Stimulated activated CD4-positive, alpha-beta T cell treated with anti-CD3 and anti-CD28 coated beads, TNF-alpha, amount 100 ng/mL, for 1 hour (primary cell): ENCODE measurements at places on chromosomes 13 and 19.

- no peak for DNase-seq
Observed at GRCh38 chr19:7512400-7512851, 3.5 kb upstream of the ZNF358 start.

- no peak for DNase-seq
Observed at GRCh38 chr19:48319647-48320541, 5.5 kb upstream of the EMP3 start.

DNA sequence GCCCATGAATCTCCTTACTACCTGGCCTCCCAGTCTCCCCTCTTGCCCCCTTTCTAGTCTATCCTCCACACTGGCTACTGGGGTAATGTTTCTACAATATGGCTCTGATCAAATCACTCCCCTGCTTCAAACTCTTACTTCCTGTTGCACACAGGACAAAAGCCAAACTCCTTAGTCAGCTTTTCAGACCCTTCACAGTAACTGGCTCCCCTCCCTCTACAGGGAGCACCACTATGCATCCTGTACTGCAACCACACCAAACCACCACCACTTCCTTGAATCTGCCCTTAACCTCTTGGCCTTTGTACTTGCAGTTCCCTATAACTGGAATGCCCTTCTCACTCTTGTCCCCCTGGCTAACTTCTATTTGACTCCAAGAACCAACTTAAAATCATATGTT is 32.2 kb downstream of the DEDD2 start:
- no peak for DNase-seq

GRCh38 chr19:42276284-42276683 is 7.2 kb downstream of the CIC start:
- no peak for DNase-seq

DNA sequence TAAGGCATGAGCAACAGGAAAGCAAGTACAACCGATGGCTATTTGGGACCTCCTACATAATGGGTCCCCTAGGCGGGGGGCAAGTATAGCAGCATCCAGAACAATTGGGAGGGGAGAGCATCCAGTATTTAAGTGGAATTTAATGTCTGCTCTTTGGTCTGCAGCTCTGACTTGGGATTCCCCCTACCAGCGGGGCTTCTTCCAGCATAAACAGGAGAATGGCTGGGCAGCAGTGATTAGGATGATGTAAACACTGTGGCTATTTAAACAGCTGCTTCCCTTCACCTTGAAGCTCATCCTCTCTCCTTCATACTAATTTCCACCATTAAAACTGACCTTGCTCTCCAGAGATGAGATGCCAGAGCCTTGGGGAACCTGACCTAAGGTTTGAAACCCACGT is 73.9 kb upstream of the OXGR1 start:
- DNase-seq: no peak

DNA sequence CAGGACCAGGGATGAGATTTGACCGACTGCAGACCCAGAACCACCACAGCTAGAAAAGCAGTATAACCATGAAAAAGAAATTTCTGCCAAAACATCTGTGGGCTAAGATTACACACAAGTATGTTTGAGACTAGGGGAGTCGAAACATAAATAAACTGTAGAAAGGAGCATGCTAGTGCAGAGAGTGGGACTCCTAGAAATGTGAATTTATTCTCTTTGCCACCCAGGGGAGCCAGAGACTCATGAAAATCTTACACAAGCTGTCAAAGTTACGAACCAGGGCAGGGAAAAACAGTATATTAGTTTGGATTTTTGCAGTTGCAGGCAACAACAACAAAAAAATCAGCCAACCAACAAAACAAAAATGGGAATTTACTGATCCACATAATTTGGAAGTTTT is 12.3 kb upstream of the HSPH1 start:
- no peak for DNase-seq

DNA sequence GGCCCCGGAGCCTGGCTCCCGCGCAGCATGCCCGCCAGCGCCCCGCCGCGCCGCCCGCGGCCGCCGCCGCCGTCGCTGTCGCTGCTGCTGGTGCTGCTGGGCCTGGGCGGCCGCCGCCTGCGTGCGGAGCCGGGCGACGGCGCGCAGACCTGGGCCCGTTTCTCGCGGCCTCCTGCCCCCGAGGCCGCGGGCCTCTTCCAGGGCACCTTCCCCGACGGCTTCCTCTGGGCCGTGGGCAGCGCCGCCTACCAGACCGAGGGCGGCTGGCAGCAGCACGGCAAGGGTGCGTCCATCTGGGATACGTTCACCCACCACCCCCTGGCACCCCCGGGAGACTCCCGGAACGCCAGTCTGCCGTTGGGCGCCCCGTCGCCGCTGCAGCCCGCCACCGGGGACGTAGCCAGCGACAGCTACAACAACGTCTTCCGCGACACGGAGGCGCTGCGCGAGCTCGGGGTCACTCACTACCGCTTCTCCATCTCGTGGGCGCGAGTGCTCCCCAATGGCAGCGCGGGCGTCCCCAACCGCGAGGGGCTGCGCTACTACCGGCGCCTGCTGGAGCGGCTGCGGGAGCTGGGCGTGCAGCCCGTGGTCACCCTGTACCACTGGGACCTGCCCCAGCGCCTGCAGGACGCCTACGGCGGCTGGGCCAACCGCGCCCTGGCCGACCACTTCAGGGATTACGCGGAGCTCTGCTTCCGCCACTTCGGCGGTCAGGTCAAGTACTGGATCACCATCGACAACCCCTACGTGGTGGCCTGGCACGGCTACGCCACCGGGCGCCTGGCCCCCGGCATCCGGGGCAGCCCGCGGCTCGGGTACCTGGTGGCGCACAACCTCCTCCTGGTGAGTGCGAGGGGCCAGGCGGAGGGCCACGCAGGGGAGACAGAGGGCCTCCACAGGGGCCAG is at the start of gene KL:
Gene KL (plus strand): TSS at position 10 of the 909 bp plus-strand sequence. CDS start 18 bp downstream, at position 28.
- DNase-seq: no peak

GRCh38 chr13:68007576-68007975 is 777.4 kb upstream of the PCDH9 start:
- DNase-seq: no peak

- no peak for DNase-seq
Observed at GRCh38 chr13:43196750-43197370, 173.5 kb downstream of the DNAJC15 start.

DNA sequence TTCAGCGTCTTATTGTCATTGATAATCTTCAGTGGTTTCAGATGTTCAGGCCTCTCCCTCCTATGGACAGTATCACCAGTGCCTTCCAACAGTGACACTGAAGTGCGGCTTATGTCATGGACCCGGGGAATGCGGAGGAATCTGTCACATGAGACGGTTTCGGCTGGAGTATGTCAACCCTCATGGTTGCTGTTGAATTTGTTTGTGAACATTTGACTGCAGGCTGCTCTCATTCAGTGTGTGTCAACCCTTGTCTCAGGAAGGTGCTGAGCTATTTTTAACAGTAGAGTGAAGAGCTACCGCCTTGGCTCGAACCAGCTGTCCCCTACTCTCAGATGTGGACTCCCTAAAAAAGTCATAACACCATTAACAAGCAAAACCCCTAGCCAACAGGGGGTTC is 138.8 kb upstream of the RNF113B start:
- DNase-seq: no peak

- no peak for DNase-seq
Observed at GRCh38 chr13:22893777-22894176, 287.0 kb upstream of the SGCG start.

- no peak for DNase-seq
Observed at GRCh38 chr13:41306271-41307145, 4.6 kb upstream of the NAA16 start.

DNA sequence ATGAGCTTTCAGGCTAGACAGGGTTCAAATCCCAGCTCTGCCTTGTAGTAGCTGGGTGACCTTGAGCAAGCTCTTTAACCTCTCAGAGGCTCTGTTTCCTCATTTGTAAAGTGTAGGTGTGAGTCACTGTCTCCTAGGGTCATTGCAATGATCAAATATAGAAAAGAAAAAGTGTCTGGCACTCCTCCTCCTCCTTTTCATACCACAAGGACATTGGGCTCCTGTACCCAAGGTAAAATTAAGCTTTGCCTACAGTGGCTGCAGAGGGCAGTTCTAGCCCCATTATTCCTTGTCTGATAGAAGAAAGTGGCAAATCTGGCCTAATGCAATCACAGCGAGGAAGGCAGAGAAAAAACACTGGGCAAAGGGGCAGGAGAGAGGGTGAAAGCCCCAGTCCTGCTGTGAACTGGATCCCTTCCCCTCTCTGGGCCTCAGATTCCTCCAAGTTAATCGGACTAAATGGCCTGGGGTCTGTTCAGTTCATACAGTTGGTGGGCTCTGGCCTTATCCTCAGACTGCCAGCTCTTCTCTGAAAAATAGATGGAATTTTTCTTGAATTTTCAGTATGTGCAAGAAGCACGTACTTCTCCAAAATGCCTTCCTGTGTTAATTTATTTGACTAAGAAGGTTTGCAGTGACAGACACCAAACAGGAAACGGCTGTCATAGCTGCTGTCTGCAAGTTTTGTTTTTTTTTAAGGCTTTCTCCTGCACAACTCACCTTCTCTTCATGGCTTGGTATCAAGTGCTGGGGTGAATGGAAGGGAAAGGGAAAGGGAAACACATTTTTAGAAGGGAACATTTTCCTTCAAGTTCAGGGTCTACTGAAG is 35.3 kb downstream of the RGCC start:
- DNase-seq: no peak

DNA sequence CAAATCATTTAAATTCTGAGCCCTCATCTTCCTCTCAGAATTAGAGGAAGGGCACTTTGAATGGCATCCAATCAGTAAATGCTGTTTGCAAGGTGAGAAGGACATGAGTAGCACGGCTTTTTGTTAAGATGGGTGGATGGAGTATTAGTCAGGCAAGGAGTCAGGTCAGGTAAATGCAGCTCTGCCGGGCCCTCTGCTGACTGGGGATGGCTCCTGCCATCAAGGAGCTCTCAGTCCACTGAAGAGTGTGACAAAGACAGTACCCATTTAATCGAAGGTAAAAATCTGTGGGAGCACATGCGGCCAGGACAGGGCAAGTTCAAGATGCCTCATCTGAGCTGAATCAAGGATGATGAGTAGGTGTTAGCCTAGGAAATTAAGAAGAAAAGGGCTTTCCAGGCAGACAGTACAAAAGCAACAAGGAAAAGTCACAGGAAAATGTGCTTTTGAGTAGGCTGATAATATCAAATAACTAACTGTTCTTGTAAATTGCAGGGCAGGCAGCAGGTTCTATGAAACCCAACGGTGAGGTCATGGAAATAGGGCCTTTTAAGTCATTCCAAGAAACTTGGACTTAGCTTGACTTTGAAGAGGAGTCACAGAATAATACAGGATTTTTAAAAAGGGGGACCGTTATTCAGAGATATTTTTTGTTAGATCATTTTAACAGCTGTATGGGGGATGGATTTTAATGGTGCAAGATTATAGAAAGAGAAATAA is 670.5 kb upstream of the ARGLU1 start:
- DNase-seq: no peak

GRCh38 chr19:10332965-10333757 is at the start of gene RAVER1:
TSS of gene RAVER1 (minus strand) at chr19:10333529. CDS start at chr19:10333507, 22 bp downstream.
- DNase-seq: peak; percentile 94

- no peak for DNase-seq
Observed at GRCh38 chr19:2109046-2109864, 12.5 kb downstream of the IZUMO4 start.

DNA sequence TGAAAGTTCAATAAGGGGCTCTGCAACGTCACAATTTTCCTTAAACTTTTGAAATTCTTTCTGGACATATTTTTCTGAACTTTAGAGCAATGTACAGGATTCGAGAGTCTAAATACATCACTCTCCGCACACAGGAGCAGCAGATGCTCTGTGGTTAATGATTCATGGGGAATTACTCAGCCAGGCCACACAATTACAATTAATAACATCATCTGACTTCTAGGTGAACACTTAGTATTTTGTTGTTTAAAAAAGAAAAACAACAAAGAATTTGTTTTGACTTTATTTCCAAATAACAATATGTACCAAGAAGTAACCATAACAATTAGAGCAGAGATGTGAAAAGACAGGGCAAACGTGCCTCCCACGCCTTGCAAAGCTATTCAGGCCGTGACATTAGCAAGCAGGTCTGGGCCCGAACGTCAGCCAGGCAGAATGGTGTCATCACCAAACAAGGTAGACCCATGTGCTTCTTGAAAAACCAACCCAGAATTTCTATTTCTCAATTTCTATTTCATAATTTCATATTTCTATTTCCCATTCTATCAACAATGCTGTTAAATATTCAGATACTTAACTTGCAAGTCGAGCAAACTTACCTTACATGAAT is 236.3 kb downstream of the COL4A1 start:
- DNase-seq: no peak

- no peak for DNase-seq
Observed at GRCh38 chr13:66305961-66306617, 924.0 kb downstream of the PCDH9 start.

DNA sequence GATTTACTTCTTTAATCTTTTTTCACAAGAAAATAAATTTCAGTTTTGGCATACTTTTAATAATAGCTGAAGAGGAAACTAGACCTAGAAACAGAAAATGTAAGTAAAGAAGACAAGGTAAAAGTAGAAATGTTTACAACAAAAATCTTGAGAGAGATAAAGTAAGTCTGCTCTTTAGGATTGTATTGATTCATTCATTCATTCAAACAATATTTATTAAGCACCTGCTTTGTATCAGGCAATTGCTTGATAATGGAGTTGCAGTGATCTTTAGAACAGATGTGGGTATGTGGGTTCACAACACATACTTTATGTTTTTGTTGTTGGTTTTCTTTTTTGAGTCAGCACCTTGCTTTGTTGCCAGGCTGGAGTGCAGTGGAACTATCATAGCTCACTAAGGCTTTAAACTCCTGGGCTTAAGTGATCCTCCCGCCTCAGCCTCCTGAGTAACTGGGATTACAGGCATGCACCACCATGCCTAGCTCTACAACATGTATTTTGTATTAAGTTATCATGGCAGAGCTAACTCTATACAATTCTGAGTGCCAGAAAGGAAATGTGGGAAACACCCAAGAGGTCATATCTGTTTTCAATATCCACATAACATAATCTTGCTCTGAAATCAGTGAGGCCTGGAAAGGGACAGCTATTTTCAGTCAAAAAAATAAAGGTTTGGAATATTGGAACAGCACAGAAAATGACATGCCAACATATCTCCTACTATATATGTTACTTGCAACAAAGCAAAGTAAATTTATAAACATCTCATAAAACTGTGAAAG is 8.8 kb upstream of the SPART start:
- no peak for DNase-seq

- no peak for DNase-seq
Observed at GRCh38 chr19:35350591-35350990, 2.9 kb downstream of the FFAR1 start.

GRCh38 chr19:1252221-1252820 is 3.9 kb downstream of the MIDN start:
- no peak for DNase-seq

DNA sequence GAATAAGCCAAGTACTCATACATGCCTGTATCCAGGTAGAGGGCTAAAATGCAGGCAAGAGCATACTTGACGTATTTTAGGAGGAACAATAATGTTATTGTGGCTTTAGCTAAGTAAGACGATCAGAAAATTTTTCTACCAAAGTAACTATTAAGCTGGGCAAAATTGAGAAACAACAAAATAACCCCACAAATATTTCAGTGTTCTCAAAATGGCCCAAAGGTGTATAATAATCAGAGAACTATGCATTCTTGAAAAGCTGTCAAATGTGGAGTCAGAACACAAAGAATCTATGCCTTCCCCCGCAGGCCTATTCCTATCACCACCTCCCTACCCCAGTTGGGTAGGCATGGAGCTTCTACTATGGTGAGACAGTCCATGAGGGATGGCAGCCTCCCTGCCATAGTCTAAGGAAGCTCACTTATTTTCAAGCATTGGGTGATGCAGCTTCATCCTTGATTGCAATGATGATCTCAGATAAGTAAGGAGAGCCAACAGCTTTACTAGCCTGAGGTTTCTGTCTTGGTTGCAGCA is 1132.5 kb upstream of the SPRY2 start:
- no peak for DNase-seq

- DNase-seq: no peak
Observed at GRCh38 chr13:102907016-102907756, 61.4 kb downstream of the ERCC5 start.
